Epithelial cell of proximal tubule (primary cell): ENCODE measurements at places on chromosomes 2 and 18.

GRCh38 chr18:62974928-62975675, 259.8 kb downstream of the PHLPP1 start:
- no peak for DNase-seq

DNA sequence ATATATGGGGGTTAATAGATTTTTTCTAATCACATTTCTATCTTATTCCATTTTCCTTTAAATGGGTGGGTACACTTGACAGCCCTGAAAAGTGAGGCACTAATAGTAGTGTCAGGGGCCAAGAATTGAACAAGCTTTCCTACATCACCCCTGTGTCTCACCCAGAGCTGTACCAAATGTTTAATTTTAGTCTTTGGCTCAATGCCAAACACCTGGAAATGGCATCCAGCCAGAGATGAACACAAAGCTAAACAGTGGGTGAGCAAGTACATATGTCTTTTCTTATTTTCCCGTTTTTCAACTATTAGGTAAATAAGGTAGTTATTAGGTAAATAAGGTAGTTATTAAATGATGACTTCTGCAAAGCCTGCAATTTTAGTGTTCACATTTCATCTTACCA, 276.3 kb upstream of the ERBB4 start:
- no peak for DNase-seq

DNA sequence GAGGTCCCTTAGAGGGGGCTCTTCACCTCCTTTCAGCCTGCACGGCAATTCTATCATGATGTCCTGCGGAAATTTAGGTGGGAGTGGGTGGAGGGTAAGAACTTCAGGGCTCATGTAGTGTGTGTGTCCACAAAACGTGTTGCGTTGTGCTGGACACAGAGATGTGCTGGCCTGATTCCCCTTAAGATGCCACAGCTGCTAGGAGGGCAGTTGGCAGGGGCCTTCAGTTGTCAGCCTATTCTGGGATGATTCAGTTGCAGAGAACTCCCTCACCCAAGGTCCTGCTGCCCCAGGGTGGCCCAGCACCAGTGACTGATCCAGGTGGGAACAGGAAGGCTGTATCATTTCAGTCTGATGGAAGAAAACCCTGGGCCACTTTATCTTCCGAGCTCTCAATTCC, 1.0 kb upstream of the HJURP start:
- DNase-seq, result no peak

GRCh38 chr2:143282684-143283083, 153.5 kb downstream of the ARHGAP15 start:
- no peak for DNase-seq

GRCh38 chr2:204663816-204664425, 118.6 kb downstream of the PARD3B start:
- DNase-seq, result no peak

GRCh38 chr2:24435391-24436316, 55.4 kb upstream of the NCOA1 start:
- DNase-seq, result no peak

- DNase-seq, result no peak
These were observed 1.8 kb downstream of the NOSTRIN start for GRCh38 chr2:168804214-168804613.

GRCh38 chr2:117918608-117919007, 95.3 kb downstream of the CCDC93 start:
- DNase-seq, result no peak

DNA sequence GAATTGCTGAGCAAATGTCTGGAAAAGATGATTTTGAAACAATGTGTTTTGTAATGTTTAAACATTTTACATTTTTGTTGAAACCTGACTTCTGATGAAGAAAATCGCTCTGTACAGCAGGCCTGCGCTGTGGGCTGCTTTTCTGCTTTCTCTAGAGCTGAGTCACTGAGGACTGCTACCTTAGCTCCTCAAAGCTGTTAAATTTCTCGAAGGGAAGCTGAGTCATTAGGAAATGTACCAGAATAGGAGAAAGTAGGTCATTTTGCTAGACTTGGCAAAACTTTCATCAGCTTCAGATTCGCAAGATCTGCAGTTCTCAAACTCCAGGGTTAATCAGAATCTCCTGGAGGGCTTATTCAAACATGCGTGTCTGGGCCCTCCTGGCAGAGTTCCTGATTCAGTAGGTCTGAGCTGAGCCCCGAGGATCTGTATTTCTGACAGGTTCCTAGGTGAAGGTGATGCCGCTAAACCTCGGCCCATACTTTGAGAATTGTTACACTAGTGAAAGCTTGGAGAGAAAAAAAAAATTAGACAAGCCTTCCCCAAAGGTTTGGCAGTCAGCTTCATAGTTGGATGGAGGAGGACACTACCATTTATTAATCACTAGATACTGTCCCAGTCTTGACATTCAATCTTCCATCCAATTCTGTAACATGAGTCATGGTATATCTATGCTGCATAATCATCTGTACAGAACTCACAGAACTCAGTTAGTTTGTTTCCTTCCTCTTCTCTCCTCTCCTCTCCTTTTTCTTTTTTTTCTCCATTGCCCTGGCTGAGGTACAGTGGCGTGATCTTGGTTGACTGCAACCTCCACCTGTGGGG, 297.6 kb downstream of the PARD3B start:
- DNase-seq, result peak; percentile 71

DNA sequence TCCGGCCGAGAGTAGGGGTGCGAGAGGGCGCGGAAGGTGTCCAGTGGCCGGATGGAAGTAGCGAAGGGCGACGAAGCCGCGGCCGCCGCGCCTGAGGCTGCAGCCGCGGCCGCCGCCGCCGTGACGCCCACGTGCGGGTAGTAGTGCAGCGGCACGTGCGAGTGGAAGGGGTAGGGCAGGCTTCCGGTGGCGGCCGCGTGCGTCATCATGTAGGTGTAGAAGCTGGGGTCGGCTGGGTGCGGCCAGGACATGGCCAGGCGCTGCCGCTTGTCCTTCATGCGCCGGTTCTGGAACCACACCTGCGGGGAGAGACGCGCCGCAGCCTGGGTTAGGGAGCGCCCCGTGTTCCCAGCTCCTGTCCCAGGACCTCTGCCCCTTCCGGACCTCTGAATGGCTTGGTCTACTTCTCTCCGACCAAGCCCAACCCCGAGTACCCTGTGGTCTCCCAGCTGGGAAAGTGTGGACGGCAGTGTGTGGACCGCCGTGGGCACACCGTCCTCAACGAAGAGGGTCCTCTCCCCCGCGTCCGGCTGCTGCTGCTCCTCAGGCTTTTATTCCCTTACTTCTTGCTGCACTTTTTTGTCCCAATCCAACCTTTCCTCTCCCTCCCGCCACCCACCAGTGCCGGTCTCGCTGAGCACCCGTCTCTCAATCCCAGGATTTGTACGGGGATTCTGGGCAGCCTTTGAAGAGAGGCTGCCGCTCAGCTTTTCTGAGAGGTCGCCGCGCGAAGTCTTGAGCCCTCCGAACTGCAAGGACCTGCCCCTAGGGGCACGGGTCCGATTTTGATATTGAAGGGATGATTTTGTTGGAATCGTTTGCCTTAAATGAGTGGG, 3.0 kb downstream of the EVX2 start:
- no peak for DNase-seq

DNA sequence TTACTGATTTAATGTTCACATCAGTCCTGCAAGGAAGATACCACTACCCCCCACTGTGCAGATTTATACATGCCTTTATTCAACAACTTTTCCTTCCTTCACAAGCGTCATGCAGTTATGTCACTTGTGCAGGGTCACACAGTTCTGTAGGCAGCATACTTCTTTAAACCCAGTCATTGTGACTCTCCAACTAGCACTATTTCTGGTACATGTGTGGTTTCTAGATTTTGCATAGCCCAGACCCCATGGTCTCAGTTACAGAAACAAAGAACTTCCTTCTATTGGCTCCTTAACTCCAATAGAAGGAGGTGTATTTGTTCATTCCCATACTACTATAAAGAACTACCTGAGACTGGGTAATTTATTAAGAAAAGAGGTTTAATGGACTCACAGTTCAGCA, 333.1 kb downstream of the ZNF516 start:
- no peak for DNase-seq

GRCh38 chr2:109460553-109461324, 153.0 kb downstream of the SEPTIN10 start:
- peak; percentile 25 for DNase-seq

DNA sequence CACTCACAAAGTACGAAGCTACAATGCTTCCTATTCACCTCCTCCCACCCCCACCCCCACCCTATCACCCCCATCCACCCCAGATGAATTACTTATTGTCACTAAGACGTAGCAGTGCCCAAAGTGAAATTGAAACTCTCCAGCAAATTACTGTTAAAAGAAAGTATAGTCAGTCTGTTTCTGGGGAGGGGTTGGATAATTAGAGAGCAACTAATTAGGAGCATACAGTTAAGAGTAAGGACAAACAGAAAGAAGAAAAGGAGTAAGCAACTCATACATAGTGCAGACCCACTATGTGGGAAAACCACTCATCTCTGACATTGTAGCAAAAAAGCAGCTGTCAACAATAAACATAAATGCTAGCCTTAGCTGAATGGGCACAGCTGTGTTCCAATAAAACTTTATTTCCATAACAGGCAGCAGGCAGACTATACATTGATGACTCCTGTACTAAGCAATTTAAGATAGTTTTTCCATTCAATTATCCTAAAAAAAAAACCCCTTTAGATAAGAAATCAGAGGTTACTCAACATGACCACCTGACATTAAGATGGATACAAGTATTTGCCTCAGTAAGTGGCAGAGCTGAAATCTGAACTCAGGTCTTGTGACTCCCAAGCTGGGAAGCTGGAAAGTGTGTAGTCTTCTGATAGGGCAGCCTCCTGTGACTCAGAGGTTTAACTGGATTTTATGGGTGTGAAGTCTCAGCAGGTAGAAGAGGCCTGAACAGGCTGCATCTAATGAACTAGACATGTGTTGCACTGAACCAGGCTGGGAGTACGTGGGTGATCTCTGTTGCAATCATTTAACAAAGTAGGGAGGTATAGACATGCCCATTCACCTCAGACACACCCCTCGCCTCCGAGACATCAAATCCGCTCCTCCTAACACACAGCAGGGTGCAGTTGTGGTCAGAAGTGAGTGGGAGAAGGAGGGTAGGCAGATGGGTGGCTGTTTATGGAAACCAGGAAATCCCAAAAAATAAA, 171.8 kb upstream of the KLF7 start:
- peak; percentile 56 for DNase-seq

- DNase-seq, result no peak
These were observed 50.9 kb upstream of the PDE1A start for GRCh38 chr2:182477774-182478173.

DNA sequence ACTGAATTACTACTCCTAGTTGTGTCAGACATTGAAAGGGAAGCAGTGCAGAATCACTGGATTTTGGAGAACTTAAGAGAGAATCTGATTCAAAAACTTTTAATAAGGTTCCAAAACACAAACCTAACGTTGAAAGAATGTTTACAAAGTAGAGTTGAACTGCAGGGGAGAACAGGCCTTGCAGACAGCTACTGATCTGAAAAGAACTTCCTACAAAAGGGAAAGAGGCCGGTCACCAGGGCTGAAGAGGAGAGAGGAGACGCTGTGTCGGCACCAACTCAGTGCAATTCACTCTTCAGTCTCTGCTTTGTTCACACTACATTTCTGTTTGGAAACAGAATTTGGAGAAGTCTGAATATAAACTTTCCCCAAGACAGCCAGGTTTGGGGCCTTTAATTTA, 124.0 kb downstream of the GAREM1 start:
- no peak for DNase-seq

DNA sequence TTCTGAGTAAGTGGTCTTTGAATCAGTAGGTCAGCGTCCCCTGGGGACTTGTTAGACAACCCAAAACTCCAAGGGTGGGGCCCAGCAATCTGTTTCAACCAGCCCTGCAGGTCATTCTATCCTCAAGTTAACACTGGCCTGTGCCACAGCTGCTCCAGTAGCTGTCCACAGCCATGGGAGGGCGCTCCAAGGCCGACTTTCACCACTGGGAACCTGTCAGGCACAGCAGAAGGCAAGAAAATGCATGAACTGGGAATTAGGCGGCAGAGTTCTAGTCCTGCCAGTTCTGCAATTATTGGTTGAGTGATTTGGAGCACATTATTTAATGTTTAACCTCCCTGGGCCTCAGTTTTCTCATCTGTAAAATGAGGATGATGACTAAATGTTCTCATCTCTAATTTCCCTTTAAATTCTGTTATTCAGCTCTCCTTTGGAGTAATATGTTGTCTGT, 17.4 kb upstream of the MRPL33 start:
- no peak for DNase-seq

DNA sequence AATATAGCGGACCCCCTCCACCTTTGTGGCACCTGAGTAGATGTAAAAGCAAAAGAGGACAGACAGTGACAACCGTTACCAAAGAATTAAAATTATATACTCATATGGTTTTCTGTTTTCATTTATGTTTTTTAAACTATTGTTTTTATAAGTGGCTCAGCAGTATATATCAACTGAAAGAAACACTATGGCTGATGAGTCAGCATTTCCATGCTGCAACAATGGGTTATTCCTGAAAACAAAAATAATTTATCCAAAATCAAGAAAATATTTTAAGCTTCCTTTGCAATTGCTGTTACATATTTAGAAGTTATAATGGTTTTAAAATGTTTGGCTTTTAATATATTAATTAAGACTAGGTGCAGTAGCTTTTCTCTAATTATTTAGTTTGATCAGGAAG, 17.7 kb downstream of the MRPS9 start:
- no peak for DNase-seq

DNA sequence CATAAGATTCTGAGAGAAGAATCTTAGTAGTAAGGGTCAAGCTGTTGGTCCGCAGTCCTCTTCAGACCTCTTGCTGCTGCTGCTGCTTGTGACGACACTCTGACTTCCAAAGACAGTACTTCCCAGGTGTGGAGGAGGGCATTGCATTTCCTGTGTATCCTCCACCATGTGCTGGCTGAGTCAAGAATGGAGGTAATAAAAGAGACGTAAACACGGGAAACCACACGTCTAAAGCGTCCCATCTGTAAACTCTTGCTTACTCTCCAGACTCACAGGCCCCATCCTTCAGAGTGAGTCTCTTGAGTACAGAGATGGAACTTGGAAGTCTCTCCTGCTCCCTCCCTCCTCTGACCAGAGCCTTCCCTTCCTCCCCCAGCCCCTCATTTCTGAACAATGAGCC, 25.6 kb downstream of the KLHL29 start:
- no peak for DNase-seq

DNA sequence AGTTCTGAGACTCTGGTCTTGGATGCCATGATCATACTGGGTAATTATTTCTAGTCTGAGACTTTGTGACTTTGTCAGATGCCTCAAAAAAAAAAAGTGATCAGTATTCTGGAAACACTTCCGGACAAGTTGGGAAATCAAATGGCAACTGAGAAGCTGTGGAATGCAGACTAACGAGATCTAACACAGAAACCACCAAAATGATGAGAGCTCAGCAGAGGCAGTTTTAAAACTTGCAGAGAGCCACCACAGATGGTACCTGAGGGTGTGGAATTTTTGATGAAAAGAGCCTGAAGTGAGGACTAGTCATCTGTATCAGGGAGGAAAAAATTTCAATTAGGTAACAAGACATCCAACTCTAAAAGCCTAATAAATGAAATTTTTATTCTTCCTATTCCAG, 5.5 kb upstream of the GPR75 start:
- DNase-seq, result no peak

GRCh38 chr18:50454387-50454988, 79.6 kb downstream of the SKA1 start:
- DNase-seq, result no peak

DNA sequence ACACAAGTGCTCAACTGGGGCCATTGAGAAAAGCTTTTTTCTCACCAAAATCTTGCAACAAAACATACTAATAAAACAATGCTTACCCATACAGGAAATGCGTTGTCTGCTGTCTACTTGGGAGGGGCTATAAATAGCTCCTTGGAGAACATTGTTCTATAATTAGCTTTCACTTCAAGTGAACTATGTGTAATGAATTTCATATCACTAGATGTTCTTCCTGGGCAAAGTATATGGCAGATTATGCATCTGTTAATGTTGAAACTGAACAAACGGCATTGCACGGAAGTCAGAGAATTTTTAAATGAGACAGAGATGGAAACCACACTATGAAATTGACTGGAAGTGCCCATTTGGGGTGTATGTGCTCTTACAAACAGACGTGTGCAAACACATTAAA, 6.4 kb upstream of the NPAS2 start:
- no peak for DNase-seq
